ENCODE measurements at places on chromosomes 4 and X. TPM values are rescaled to one million over a fixed set of nuclear protein-coding genes. Genes with fewer than 3 reads are reported as not detected.

GRCh38 chr4:119040261-119040660 lies 95.4 kb upstream of the MYOZ2 start:
- no peak overlapping the region for H3K4me3 ChIP-seq
- peaks cover 16% of the 10 kb centered on the region for H3K4me1 ChIP-seq
- no peak for DNase-seq
- no peak overlapping the region for H3K27ac ChIP-seq
- H3K36me3 ChIP-seq: no peaks in the 10 kb centered on the region
- no peaks in the 10 kb centered on the region for H3K27me3 ChIP-seq

- H3K4me3 ChIP-seq: no peak overlapping the region
- H3K36me3 ChIP-seq: no peaks in the 10 kb centered on the region
- H3K4me1 ChIP-seq: no peaks in the 10 kb centered on the region
Measured at GRCh38 chr4:165360985-165361670, 17.7 kb upstream of the CPE start.

DNA sequence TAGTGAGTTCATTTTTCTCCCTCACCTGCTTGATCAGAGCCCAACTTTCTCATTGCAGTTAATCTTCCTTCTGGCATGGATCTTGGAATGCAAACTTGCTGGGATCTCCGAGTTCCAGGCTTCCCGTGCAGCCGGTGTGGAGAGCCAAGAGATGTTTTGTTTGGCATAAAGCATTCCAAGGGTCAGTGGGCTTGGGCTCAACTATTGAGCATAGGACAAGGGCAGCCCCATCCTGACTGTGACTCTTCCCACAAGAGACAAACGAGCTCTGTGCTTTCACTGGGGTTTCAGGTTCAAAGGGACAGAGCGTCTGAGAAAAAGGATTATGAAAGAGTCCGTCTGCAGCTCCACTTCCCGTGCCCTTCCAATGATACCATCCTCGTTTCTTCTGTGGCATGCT lies 10.5 kb downstream of the TLR7 start:
- H3K4me1 ChIP-seq: no peaks in the 10 kb centered on the region
- H3K4me3 ChIP-seq: no peak overlapping the region
- H3K36me3 ChIP-seq: no peaks in the 10 kb centered on the region
- H3K27me3 ChIP-seq: peaks cover 3% of the 10 kb centered on the region
- no peak for DNase-seq
- no peak overlapping the region for H3K27ac ChIP-seq

GRCh38 chrX:154356596-154356995 lies 17.8 kb downstream of the FLNA start:
- no peak for DNase-seq
- H3K4me3 ChIP-seq: no peak overlapping the region
- no peaks in the 10 kb centered on the region for H3K27me3 ChIP-seq
- H3K27ac ChIP-seq: no peak overlapping the region
- H3K36me3 ChIP-seq: peaks cover 18% of the 10 kb centered on the region

- H3K4me1 ChIP-seq: no peaks in the 10 kb centered on the region
- no peaks in the 10 kb centered on the region for H3K36me3 ChIP-seq
- no peak overlapping the region for H3K27ac ChIP-seq
- no peak overlapping the region for H3K4me3 ChIP-seq
- no peaks in the 10 kb centered on the region for H3K27me3 ChIP-seq
Measured at GRCh38 chr4:16582526-16582925, 315.9 kb downstream of the LDB2 start.

DNA sequence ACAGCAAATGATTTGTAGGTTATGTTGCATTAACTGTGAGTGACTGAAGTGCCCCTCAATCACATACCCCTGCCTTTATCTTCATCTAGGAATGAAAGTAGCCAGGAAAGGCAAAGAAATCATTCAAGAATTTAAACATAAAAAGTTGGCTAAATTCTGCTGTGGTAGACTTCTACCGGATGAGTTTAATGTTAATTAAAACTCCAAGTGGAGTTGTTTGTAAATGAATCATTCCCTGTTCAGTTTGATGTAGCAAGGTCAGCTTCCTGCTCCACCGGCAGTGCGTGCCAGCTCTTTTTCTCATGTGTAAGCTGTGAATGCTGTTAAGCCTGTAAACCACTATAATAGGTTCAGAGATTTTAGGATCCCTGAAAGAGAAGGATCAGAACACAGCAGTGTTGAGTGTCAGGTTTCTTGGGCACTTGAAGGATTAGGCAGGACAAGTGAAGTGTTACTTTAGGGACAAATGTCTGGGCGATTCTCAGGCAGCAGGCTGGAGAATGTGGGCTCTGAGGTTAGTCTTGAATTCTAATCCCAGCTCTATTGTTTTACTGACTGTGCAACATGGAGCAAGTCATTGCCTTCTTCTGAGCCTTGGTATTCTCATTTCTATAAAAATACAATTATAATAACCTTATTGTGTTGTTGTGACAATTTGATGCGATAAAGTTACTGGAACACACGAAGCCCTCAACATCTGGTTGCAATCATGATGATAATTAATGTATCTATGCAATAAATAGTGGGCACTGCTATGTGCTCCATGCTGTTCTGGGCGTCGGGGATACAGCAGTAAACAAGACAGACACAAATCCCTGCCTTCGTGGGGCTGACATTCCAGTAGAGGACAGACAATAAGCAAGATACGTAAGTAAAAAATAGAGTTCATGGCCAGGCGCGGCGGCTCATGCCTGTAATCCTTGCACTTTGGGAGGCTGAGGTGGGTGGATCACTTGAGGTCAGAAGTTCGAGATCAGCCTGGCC lies 112.0 kb downstream of the SHROOM3 start:
- peaks cover 12% of the 10 kb centered on the region for H3K4me1 ChIP-seq
- H3K36me3 ChIP-seq: no peaks in the 10 kb centered on the region
- H3K27ac ChIP-seq: no peak overlapping the region
- peaks cover 3% of the 10 kb centered on the region for H3K27me3 ChIP-seq
- no peak overlapping the region for H3K4me3 ChIP-seq
- no peak for DNase-seq

DNA sequence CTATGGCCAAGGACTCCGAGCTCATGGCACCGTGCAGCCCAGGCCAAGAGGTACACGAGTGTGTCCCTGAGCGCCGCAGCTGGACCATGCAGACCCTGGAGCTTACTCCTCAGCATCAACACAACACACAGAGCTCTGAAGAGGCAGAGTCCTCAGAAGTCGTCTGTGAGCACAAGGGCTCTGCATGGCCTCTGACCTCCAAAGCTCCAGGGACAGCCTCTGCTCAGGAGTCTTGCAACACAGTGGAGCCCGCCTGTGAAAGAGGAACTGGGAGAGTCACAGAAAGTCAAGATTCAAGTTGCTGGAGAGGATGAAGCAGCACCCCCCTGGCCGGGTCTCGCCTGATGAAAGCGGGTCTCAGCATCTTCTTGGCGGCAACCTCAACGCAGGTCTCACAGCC lies 2.9 kb downstream of the LRPAP1 start:
- H3K27ac ChIP-seq: no peak overlapping the region
- no peak for DNase-seq
- H3K36me3 ChIP-seq: peaks cover 8% of the 10 kb centered on the region

DNA sequence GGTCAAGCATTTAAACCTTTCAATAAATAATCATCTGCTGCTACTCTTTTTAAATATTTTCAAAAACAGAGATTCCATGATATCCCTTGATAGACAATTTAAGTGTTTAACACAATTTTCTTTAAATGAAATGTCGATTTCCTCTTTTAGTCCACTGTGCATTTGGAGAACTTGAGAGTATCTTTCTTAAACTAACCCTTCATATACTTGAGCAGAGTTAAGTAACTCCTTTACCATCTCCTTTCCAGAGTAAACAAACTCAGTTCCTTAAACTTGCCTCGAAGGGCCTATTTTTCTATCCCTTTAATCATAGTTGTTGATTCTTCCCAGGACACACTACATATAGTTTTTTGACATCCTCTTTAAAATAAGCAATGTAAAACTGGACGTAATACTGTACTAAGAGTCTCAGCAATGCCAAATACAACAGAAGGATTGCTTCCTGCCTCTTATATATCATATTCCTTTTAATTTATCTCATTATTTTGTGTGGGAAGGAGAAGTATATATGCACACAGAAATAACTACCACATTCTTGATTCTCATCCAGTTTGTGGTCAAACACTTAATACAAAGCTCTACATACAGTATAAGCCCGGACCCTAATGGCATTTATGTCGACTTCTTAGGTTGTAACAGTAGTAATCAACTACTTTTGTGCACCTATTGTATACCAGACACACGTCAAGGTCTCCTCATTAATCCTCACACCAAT lies 22.8 kb downstream of the RAB28 start:
- H3K4me1 ChIP-seq: peaks cover 24% of the 10 kb centered on the region
- DNase-seq: no peak
- H3K27ac ChIP-seq: no peak overlapping the region
- H3K27me3 ChIP-seq: no peaks in the 10 kb centered on the region
- H3K36me3 ChIP-seq: peaks cover 47% of the 10 kb centered on the region

GRCh38 chrX:118724775-118725174 lies 2.6 kb upstream of the IL13RA1 start:
- no peak for DNase-seq
- peaks cover 14% of the 10 kb centered on the region for H3K27me3 ChIP-seq
- no peak overlapping the region for H3K4me3 ChIP-seq
- H3K27ac ChIP-seq: no peak overlapping the region
- H3K4me1 ChIP-seq: peaks cover 5% of the 10 kb centered on the region
- no peaks in the 10 kb centered on the region for H3K36me3 ChIP-seq

- no peak overlapping the region for H3K4me3 ChIP-seq
- H3K27ac ChIP-seq: peak overlapping the region; percentile 38
- peaks cover 53% of the 10 kb centered on the region for H3K36me3 ChIP-seq
- H3K4me1 ChIP-seq: peaks cover 17% of the 10 kb centered on the region
- DNase-seq: no peak
Measured at GRCh38 chr4:17497890-17498523, 13.9 kb downstream of the QDPR start.

The RP2 gene
- 3.3 TPM for total RNA-seq

The ENOX2 gene
- total RNA-seq: 12.5 TPM

The PSAPL1 gene
- not detected for total RNA-seq

All from activated CD4-positive, alpha-beta T cell treated with anti-CD3 and anti-CD28 coated beads for 36 hours (primary cell).